ENCODE measurements at places on chromosomes 12 and 14. TPM values are rescaled to one million over a fixed set of nuclear protein-coding genes. Genes with fewer than 3 reads are reported as not detected.

The RFLNA gene
- 8.7 TPM for total RNA-seq

The CLEC6A gene
- total RNA-seq, result not detected

The ERGIC2 gene
- 66.0 TPM for total RNA-seq

The MYF5 gene
- total RNA-seq, result 31.1 TPM

The SLC16A7 gene
- total RNA-seq, result 9.7 TPM

The RNF212B gene
- total RNA-seq, result not detected

- no peaks in the 10 kb centered on the region for H3K36me3 ChIP-seq
- no peak overlapping the region for H3K4me3 ChIP-seq
- H3K27me3 ChIP-seq, result no peaks in the 10 kb centered on the region
- H3K4me1 ChIP-seq, result peaks cover 15% of the 10 kb centered on the region
Observed at GRCh38 chr14:51428981-51429380, 188.9 kb downstream of the TMX1 start.

- no peaks in the 10 kb centered on the region for H3K36me3 ChIP-seq
- no peak overlapping the region for H3K27ac ChIP-seq
- H3K27me3 ChIP-seq, result no peaks in the 10 kb centered on the region
- no peak for DNase-seq
Observed at GRCh38 chr14:64279704-64280668, 14.2 kb downstream of the ESR2 start.

DNA sequence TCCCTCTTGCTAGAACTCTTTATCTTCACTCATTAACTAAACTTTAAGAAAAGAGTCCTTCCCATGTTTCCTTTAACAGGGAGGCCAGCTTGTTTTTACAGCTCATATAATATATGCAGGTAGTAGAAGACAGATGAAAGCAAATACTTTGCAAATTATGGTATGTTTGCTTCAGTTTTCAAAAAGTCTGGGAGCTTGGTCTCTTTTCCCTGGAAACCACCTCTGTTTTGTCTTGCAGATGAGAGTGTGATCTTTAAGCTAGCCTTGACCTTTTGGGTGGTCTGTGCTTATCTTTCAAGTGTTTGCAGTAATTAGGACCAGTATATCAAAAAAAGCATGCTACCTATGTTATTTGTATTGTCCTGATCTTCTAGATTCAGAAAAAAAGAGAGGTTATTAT lies 62.7 kb downstream of the ERC1 start:
- no peak overlapping the region for H3K27ac ChIP-seq
- H3K36me3 ChIP-seq, result no peaks in the 10 kb centered on the region
- H3K4me3 ChIP-seq, result no peak overlapping the region
- H3K4me1 ChIP-seq, result no peaks in the 10 kb centered on the region
- DNase-seq, result no peak

GRCh38 chr12:115687094-115687493 lies 590.4 kb downstream of the MED13L start:
- H3K4me3 ChIP-seq, result no peak overlapping the region
- H3K4me1 ChIP-seq, result peaks cover 4% of the 10 kb centered on the region
- H3K36me3 ChIP-seq, result no peaks in the 10 kb centered on the region

DNA sequence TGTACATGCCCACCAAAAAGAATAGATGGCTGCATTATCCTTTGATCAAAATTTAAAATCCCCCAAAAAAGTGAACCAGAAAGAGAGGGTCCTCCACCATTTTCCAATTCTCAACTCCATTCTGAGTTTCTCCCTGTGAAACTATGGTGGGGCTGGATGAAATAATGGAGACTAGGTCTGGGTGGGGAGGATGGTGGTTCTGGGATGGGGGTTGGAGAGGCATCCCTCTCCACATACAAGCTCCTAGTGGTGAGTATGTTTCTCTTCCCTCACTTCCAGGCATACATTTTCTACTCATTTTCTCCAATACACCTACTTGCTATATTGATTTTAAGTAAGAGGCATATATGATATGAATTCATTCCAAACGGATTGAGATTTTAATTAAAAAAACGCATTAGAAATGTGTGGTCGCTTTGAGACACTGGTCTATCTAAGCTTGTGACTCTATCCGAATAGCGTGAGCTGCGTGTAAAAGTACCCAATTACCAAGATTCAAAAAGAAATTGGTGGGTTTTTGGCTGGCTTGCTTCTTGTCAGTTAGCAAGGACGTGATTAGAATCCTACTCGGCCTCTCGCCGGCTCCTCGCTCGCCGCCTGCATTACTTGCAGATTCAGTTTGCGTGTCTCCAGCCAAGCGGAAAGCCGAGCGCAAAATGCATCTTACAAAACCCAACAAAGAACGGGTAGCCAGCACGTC lies 3.4 kb downstream of the ASCL1 start:
- H3K4me3 ChIP-seq, result no peak overlapping the region
- H3K27ac ChIP-seq, result no peak overlapping the region
- DNase-seq, result no peak
- peaks cover 15% of the 10 kb centered on the region for H3K4me1 ChIP-seq

DNA sequence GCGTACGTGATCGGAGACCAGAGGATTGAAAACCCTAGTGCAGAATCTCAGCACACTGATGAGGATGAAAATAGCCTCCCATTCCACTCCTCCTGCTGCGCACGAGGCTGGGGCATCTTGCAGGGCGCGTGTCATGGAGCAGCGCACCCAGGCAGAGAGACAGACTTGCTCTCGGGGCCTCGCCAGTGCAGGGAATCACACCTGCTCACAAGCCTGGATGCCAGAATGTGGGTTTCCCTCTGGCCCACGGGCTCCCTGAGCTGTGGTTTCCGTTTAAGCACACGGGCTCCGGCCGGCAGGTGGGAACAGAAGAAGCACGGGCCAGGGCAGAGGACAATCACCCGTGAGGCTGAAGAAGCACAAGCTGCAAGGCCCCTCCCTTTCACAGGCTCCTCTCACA lies 2.0 kb downstream of the FGF6 start:
- peaks cover 51% of the 10 kb centered on the region for H3K4me1 ChIP-seq
- H3K27ac ChIP-seq, result peak overlapping the region; percentile 62
- no peaks in the 10 kb centered on the region for H3K27me3 ChIP-seq
- no peak for DNase-seq

DNA sequence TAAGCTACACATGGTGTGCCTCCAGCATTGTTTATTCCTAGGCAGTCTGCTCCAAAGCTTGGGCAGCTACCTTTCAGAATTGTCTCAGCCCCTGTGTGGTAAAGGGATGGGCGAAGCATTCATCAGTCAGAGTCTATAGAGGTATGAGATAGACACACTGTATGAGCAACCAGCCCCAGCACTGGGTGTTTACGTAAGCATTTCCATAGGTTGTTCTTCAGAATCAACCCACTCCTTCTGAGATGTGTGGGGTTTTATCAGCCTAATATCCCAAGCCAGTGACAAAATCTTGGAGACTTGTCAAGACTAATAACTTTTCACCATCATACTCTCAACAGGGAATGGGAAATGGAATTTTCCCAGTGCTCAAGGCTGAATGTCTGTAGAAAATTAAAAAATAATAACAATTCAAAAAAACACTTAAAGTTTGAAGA lies 98.2 kb downstream of the BTG1 start:
- no peak for DNase-seq
- no peak overlapping the region for H3K27ac ChIP-seq
- no peak overlapping the region for H3K4me3 ChIP-seq
- H3K27me3 ChIP-seq, result no peaks in the 10 kb centered on the region
- H3K36me3 ChIP-seq, result no peaks in the 10 kb centered on the region

DNA sequence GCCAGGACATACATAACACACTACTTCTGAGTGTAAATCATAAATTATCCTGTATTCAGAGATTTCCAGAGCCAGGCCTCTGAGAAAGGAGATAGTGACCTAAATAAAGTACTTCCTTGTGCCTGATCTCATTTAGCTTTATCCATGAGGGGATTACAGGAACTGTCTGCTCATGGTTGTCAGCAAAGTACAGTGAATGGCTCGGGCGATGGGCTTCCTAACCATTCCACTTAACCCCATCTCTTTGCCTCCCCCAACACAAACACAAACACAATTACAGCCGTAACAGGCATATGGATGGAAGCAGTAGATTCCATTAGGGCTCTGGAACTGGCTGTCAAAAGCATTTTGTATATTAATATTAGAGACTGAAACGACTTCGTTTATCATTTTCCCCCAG lies 206.7 kb upstream of the CPNE8 start:
- no peaks in the 10 kb centered on the region for H3K36me3 ChIP-seq
- H3K4me3 ChIP-seq, result no peak overlapping the region
- H3K27ac ChIP-seq, result no peak overlapping the region
- H3K27me3 ChIP-seq, result no peaks in the 10 kb centered on the region
- H3K4me1 ChIP-seq, result no peaks in the 10 kb centered on the region
- no peak for DNase-seq

DNA sequence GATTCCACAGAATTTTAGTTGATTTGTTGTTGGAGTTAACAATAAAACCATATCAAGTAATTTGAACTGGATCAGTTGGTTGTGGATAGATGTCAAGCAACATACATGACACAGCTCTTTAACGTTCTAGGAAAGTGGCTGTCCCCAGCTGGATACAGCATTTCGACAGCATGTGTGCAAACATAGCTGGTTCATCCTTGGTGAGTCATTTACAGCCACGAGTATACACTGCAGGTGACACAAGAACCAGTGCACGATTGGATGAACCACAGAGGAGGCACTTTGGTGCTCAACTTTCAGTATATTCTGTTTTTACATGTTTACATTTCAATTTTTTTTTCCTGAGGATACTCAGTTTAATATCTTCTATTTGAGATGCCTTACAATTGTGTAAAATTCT lies 242.4 kb downstream of the TMEM117 start:
- H3K27me3 ChIP-seq, result no peaks in the 10 kb centered on the region
- no peak overlapping the region for H3K27ac ChIP-seq
- no peaks in the 10 kb centered on the region for H3K36me3 ChIP-seq

DNA sequence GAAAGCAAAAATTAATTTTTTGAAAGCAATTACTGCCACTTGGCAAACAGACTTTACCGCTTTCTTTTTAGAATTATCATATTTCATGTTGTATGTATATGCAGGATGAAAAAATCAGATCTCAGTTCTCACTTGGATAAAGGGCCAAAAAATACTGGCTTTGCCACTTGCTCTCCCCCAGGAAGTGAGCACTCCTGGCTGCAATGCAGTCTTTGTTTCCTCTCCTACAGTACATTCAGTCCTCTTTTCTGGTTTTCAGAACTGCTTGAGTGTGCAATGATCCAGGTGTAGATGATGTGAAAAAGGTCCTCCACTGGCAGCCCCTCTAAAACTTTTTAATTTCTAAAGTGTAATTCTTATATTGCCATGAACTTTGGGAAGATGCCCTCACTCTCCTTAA lies 183.4 kb downstream of the SLC25A21 start:
- no peaks in the 10 kb centered on the region for H3K27me3 ChIP-seq
- H3K36me3 ChIP-seq, result no peaks in the 10 kb centered on the region
- H3K27ac ChIP-seq, result no peak overlapping the region
- peak; percentile 5 for DNase-seq

- DNase-seq, result no peak
- no peaks in the 10 kb centered on the region for H3K36me3 ChIP-seq
- H3K4me3 ChIP-seq, result no peak overlapping the region
- H3K4me1 ChIP-seq, result peaks cover 31% of the 10 kb centered on the region
Observed at GRCh38 chr14:104286496-104286895, 148.1 kb downstream of the KIF26A start.

DNA sequence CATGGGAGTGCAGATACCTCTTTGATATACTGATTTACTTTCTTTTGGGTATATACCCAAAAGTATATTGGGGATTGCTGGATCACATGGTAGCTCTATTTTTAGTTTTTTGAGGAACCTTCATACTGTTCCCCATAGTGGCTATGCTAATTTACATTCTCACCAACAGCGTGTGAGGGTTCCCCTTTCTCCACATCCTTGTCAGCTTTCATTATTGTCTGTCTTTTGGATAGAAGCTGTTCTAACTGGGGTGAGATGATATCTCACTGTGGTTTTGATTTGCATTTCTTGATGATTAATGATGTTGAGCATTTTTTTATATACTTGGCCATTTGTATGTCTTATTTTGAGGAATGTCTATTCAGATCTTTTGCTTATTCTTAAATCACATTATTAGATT lies 44.1 kb upstream of the JDP2 start:
- no peak overlapping the region for H3K27ac ChIP-seq
- H3K4me3 ChIP-seq, result no peak overlapping the region
- H3K4me1 ChIP-seq, result peaks cover 7% of the 10 kb centered on the region

- H3K4me1 ChIP-seq, result peaks cover 25% of the 10 kb centered on the region
- H3K27ac ChIP-seq, result no peak overlapping the region
- peak overlapping the region; percentile 53 for H3K4me3 ChIP-seq
- DNase-seq, result peak; percentile 88
Observed at GRCh38 chr14:74612350-74613021, 449 bp upstream of the LTBP2 start.

DNA sequence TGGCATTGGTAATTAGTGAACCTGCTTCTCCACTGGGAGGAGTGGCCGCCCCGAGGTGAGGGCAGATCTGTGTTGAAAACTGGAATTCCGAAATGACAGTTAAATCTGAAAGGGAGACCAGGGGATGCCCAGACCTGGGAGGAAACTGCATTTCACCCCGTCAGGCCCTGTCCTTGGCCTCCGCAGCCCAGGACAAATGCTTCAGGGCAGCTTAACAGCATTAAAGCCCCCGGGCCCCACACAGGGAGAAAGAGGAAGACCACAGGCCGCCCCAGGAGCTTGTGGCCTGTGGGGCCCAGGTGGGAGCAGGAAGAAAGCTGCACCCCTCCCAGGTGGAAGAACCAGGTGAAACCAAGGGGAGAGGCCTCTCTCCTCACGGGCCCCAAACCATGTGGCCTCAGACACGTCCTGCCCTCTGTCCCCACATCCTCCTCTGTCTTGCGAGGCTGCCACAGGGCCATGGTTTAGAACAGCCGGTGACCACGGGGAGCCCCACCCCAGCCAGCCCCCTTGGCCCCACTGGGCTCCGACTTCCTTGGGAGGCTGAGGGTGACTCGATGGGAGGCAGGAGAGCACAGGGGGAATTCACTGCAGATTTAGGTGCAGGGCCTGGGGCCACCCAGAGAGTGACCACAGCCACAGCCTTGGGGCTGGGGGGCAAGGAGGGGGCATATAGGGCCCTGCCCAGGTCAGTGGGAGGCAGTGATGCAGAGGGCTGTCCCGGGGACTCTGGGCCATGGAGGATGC lies 265.4 kb downstream of the ADGRD1 start:
- H3K27ac ChIP-seq, result no peak overlapping the region
- no peaks in the 10 kb centered on the region for H3K36me3 ChIP-seq
- peaks cover 27% of the 10 kb centered on the region for H3K27me3 ChIP-seq
- DNase-seq, result no peak

- no peaks in the 10 kb centered on the region for H3K36me3 ChIP-seq
- H3K4me3 ChIP-seq, result no peak overlapping the region
- no peaks in the 10 kb centered on the region for H3K4me1 ChIP-seq
Observed at GRCh38 chr14:42112108-42112507, 505.4 kb downstream of the LRFN5 start.

GRCh38 chr12:95918194-95918993 lies 24.0 kb downstream of the CCDC38 start:
- H3K4me3 ChIP-seq, result no peak overlapping the region
- H3K36me3 ChIP-seq, result no peaks in the 10 kb centered on the region
- no peaks in the 10 kb centered on the region for H3K27me3 ChIP-seq
- peak; percentile 34 for DNase-seq

- H3K36me3 ChIP-seq, result no peaks in the 10 kb centered on the region
- no peak overlapping the region for H3K4me3 ChIP-seq
- peaks cover 2% of the 10 kb centered on the region for H3K4me1 ChIP-seq
- no peak for DNase-seq
- no peak overlapping the region for H3K27ac ChIP-seq
- peaks cover 2% of the 10 kb centered on the region for H3K27me3 ChIP-seq
Observed at GRCh38 chr12:117718141-117718540, 250.6 kb downstream of the KSR2 start.
